ENCODE measurements at places on chromosomes 7 and 10.

GRCh38 chr10:49619613-49620012 is 5.8 kb downstream of the CHAT start:
- DNase-seq = no peak

- no peak for DNase-seq
Measured at GRCh38 chr10:128660726-128661125, 534.5 kb upstream of the MKI67 start.

DNA sequence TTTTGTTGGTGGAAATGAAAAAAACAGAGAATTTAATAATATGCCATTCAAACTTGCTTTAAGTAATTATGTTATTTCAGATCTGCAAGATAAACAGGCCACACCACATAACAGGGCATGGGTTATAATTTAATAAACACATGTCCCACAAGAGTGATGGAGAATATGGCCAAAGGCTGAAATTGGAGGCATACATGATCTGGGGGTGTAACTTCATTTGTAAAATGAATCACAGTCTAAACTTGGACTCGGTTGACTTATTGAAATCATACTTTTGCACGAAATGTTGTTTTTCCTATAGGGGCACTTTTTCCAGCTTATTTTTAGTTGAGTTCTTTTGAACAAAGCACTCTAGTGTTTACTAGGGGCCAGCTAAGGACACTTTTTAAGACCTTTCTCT is 151.6 kb downstream of the TMEM26 start:
- no peak for DNase-seq

DNA sequence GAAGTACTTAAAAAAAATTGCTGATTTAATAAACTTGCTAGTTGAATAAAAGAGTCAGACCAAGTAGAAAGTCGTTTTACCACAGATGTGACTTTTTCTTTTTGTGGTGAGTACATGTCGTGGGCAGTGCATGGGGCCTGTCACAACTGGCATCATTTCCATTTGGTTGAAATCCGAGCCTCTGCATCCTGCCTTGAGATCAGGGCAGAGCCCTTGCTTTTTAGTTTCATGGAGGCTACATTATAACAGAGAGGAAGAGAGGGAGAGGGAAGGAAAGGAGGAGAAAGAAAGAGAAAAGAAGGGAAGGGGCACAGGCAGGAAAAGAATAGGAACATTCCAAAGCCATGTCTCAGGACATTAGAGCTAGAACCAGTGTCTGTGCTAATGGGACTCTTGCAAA is 20.4 kb upstream of the INSYN2A start:
- DNase-seq = no peak

DNA sequence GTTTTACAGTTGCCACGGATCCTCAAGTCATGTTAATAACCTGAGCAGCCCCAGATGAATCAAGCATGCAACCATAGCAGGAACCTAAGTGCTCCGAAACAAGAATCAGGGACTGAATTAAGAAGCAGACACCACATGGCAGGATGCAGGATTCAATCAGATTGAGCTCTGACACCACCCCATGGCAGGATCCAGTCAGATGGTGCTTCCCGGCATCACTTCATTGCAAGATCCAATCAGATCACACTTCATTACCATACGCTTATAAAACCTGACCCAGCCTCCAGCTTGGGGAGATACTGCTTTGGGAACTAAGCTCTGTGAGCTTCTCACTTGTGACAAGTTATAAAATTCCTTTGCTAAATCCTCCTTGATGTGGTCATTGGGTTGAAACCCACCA is 55.3 kb downstream of the ABCB4 start:
- DNase-seq = no peak

DNA sequence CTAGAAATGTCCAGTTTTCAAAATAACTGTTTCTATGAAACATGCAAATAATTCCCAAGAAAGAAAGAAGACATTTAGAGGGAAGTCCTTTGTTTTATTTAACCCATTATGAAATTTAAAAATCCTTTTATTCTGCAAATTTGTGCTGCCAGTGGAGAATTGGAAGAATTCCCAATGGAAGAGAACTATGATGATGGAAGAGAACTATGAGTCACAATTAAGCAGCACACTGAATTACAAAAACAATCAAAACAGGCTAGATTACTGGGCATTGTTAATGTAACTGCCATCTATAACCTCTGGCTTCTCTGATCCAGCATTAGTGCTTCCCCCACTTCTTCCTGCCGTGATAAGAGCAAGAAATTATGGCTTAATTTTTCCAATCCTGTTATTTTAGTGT is 126.2 kb upstream of the FEZF1 start:
- no peak for DNase-seq

DNA sequence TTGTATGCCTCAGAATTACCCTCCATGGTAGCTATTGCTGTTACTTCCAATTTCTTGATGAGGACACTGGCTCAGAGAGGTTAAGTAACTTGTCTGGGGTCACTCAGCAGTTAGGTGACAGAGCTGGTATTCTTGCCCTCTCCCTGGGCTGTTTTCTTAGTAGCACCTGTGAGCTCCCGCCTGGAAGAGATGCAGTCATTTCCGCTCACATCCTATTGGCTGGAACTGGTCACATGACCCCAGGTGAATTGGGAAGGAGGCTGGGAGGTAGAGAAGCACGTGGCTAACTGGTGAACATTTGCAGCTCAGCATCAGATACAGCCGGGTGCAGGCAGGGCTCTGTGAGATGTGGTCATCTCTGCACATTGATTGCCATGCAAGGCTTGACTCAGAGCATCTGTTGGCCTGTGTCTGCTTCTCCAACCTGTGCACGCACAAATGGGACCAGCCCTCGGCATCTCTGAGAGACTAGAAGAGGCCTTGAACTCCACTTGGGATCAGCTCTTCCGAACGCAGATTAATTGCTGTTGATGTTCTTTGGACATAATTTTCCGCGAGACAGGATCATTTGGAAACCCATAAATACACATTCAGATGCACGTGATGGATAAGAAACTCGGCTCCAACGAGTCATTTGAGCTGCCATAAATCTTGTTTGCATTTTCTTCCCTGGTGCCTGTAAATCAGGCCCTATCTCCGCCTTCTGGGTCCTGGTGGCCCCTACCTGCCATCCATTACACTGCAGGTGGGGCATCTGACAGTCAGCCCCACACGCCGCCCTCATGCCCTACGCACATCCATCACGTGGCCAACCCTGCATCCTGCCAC is 42.8 kb downstream of the MYL10 start:
- DNase-seq = no peak

GRCh38 chr7:151877911-151878835 is 1.3 kb upstream of the PRKAG2 start:
- DNase-seq = peak; percentile 2

DNA sequence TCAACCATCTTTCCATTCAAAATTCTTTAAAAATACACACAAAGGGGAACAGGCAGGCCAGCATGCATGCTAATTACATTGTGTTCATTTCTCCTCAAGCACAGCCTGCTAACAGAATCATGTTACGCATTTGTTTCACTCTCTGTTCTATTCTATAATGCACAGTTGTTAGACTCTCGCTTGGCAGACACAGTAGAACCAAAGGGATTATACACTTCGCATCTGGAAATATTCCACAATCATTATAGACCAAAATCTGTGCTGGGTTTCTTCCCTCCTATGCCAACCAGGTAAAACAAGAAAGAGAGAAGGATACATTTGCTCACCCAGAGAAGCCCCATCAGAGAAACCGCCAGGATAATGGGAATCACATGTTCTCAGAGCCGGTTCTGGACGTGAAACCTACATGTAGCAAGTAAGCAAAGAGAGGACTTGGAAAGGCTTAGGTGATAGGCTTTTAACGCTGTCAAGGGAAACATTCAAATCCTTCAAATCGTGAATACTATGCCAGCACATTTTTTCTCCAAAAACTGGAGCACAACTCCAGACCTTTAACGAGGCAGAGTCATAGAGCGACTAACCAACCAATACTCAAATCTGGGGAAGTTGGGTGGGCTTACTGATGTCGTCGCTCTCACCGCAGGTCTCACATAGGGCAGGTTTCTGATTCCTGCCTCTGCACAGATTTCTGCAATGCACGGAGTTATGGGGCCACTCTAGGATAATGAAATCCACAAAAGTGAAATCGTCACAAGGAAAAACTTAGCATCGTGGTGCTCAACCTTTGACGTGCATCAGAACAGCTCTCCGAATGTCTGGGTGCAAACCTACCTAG is 380.5 kb upstream of the AUTS2 start:
- DNase-seq = no peak

- no peak for DNase-seq
Measured at GRCh38 chr10:120406376-120406775, 50.7 kb upstream of the PLPP4 start.

- no peak for DNase-seq
Measured at GRCh38 chr7:155550916-155551315, 4.6 kb upstream of the CNPY1 start.

DNA sequence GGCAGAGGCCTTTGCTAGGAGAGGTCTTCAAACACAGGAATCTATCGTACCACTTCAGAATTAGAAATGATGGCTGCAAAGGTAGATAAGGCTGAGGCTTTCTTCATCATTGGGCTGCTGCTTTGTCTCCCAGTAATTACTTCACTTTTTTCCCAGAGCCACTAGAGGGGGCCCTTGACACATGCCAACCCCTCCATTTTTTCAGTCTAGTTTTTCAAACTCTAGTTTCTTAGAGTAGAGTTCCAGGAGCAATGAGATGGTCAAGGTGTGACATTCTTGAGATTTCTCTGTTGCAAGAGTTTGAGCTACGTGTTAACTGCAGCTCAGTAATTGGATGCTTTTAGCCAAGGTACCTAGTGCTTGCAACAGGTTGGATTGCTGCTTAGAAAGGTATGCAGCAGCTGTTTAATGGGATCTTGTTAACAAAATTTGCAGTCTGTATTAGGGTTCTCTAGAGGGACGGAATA is 33.8 kb upstream of the RBM20 start:
- DNase-seq = no peak

GRCh38 chr10:43294241-43294658 is 27.4 kb upstream of the RASGEF1A start:
- DNase-seq = no peak

GRCh38 chr10:77902159-77902558 is 24.4 kb downstream of the DLG5 start:
- no peak for DNase-seq

GRCh38 chr7:83588602-83589240 is 60.2 kb downstream of the SEMA3E start:
- no peak for DNase-seq

GRCh38 chr7:70637726-70638125 is 494.2 kb upstream of the GALNT17 start:
- no peak for DNase-seq

GRCh38 chr7:12674861-12675260 is 12.6 kb upstream of the ARL4A start:
- DNase-seq = no peak

GRCh38 chr7:74262639-74263398 is 8.6 kb upstream of the RFC2 start:
- no peak for DNase-seq
